Aorta (tissue), 5 donors: ENCODE measurements at places on chromosomes 11 and 22. TPM values are rescaled to one million over a fixed set of nuclear protein-coding genes. Genes with fewer than 3 reads are reported as not detected.

DNA sequence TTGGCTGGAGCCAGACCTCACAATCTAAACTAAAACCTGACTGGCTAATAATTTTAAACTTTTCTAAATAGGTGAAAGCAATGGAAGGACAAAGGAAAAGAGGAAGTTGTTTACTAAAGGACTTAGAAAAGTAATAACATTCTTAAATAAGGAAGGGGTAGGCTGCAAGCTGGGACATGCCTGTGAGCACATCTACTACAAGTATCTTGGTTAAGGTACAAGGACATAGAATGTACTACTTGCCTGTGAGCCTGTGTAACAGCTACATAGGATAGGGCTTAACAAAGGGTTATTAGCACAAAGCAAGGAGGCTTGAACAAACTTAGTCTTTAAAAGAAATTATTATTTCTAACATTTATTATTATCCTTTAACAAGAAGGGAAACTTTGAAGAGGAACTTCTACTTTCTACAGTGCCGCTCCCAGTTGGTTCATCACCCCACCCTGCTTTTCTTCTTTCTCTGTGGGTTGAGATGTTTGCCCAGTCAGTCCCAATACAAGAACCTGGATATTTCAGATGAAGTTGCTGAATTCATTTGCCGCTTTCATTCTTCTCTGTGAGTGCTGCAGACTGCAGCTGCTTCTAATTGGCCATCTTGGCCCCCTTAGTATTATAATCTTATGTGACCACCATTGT, 87.5 kb downstream of the PRMT3 start:
- DNase-seq = no peak

- peak; percentile 71 for DNase-seq
Observed at GRCh38 chr11:69699213-69699612, 4.6 kb downstream of the FGF19 start.

DNA sequence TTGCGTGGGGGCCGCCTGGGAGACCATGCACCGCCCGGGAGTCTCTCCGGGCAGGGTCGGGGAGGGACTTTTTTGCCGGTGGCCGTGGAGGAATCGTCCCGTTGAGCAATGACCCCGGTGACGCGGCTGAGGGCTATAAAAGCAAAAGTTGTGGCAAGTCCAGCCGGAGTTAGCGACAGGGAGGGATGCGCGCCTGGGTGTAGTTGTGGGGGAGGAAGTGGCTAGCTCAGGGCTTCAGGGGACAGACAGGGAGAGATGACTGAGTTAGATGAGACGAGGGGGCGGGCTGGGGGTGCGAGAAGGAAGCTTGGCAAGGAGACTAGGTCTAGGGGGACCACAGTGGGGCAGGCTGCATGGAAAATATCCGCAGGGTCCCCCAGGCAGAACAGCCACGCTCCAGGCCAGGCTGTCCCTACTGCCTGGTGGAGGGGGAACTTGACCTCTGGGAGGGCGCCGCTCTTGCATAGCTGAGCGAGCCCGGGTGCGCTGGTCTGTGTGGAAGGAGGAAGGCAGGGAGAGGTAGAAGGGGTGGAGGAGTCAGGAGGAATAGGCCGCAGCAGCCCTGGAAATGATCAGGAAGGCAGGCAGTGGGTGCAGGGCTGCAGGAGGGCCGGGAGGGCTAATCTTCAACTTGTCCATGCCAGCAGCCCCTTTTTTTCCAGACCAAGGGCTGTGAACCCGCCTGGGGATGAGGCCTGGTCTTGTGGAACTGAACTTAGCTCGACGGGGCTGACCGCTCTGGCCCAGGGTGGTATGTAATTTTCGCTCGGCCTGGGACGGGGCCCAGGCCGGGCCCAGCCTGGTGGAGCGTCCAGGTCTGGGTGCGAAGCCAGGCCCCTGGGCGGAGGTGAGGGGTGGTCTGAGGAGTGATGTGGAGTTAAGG, at the start of gene NEAT1:
Gene NEAT1 (plus strand): TSS at position 166 of the 883 bp plus-strand sequence.
- peak; percentile 97 for DNase-seq

Gene CRYBB3
- total RNA-seq = 0.84 TPM
